Fibroblast of skin of right biceps (primary cell): ENCODE measurements at places on chromosomes 3 and 15.

- DNase-seq = no peak
Measured at GRCh38 chr15:35728219-35728940, 182.4 kb upstream of the DPH6 start.

DNA sequence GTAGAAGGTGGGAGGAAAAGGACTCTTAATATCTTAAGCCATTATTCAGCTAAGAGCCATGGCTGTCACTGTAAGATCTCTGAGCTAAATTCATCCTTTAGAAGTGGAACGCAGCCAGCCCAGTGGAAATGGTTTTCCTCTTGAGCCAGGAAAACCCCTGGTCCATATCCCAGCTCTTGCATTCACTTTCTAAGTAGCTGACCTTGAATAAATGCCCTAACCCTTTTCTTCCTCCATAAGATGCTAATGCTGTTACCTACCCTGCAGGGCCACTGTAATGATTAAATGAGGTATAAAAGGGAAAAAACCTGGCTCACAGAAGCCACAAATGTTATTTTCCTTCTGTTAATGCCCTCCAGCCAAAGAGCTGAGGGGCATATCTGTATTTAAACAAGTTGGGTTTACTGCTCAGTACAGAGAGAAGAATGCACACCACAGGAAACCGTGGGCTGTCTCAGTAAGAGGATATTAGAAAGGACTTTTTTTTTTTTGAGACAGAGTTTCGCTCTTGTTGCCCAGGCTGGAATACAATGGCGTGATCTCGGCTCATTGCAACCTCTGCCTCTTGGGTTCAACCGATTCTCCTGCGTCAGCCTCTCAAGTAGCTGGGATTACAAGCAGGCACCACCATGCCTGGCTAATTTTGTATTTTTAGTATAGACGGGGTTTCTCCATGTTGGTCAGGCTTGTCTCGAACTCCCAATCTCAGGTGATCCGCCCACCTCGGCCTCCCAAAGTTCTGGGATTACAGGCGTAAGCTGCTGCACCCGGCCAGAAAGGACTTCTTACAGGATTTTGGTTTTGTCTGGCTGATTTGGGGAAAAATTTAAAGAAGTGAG is 6.8 kb downstream of the UBL7 start:
- DNase-seq = no peak

DNA sequence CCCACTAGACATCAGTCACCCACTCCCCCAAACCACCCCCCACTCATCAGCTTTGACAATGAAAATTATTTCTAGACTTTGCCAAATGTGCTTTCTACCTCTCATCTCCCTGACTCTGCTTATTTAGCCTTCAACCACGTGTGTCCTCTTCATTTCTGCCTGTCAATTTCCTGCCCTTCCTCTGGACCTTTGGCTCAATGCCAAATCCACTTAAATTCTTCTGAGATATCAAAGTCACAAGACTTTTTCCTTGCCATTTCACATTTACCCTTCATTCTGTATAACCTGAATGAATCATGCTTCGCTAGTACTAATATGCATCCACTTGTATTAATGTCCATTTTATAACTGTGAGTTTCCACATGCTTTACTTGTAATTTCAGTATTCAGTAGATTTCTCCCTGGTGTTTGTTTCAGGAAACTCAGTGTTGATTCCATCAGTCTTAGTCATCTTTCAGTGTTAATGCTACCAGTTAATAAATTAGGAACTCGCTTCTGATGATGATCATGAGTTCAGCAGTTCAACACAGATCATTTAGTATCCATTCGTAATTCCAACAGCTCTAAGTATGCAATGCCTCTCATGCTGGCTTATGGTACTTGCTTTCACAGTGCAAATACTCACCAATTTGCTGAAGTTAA is 128.2 kb upstream of the OSTN start:
- DNase-seq = peak; percentile 41

DNA sequence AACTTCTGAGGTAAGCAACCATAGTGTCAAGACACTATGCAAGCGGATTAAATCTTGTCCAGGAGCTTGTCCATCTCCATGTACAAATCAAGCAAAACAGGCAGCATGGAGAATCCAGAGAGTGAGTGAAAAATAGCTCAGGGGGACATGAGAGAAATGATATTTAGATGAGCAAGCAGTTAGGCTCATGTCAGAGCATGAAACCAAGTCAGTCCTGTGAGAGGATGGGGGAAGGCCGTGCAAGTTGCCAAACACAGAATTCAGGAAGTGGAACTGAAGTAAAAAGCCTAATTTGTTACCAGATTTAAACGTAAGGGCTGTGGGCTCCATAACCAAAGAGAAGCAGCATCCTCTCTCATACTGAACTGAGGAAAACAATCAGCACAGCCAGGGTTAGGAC is 995.9 kb downstream of the MCTP2 start:
- no peak for DNase-seq
